Left ventricle myocardium inferior (tissue), 1 donor: ENCODE measurements at places on chromosomes 12 and 14. TPM values are rescaled to one million over a fixed set of nuclear protein-coding genes. Genes with fewer than 3 reads are reported as not detected.

- DNase-seq, result no peak
Measured at GRCh38 chr14:99513946-99514551, 32.8 kb downstream of the CCNK start.

DNA sequence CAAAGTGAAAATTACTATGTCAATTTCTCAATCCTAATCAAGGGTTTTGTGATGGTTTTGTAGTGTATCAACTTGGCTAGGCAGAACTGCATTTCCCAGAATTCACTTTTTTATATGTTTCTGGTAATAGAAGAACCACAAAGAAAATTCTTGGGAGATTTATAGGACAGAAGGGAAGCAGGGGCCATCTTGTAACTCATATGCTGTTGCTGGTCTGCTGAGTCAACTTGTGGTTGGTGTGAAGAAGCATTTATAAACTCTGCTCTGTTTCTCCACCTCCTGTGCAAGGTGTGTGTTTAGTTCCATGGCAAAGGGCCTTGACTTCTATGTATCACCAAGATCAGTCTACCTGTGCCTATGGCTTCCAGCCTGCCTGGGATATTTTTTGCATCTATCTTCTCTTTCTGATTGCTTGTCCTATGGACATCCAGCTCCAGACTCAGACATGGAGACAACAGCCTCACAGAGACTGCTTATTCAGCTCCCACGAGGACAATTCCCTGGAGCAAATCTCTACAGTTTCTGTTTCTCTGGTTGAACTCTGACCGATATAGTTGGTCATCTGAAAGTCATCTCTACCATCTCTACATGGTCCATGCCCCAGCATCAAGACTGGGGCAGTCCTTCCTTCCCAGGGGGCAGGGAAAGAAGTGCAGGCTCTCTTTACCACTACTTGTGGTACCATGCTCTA, 364.3 kb upstream of the DDHD1 start:
- DNase-seq, result no peak

- DNase-seq, result no peak
Measured at GRCh38 chr12:42237853-42238239, 202 bp downstream of the YAF2 start.

DNA sequence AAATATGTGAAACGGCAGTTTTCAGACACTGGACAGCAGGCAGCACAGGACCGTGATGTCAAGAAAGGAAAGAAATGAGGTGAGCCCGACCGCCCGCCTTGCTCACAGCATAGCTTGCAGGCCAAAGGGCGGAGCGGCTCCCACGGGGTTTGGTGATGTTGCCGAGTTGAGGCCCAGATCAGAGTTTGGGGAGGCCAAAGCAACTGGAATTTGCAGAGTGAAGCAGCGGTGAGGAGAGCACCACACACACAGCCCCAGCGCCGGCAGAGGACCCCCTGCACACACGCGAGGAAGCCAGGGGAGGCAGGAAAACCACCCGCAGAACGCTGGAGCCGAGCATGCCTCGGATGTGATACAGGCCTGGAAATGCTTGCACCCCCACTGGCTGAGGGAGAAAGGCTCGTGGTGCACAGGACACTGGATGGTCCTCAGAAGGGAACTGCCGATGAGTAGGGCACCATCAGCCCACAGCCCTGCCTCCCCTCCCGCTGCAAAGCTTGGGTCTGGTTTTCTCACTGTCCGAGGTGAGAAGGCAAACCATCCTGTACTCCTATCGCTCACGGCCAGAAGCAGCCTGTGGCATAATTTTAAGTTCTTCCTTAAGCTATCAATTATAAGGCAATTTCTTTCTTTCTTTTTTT, 25.7 kb upstream of the PLD4 start:
- no peak for DNase-seq

GRCh38 chr14:92489394-92490238, 24.0 kb upstream of the RIN3 start:
- no peak for DNase-seq

DNA sequence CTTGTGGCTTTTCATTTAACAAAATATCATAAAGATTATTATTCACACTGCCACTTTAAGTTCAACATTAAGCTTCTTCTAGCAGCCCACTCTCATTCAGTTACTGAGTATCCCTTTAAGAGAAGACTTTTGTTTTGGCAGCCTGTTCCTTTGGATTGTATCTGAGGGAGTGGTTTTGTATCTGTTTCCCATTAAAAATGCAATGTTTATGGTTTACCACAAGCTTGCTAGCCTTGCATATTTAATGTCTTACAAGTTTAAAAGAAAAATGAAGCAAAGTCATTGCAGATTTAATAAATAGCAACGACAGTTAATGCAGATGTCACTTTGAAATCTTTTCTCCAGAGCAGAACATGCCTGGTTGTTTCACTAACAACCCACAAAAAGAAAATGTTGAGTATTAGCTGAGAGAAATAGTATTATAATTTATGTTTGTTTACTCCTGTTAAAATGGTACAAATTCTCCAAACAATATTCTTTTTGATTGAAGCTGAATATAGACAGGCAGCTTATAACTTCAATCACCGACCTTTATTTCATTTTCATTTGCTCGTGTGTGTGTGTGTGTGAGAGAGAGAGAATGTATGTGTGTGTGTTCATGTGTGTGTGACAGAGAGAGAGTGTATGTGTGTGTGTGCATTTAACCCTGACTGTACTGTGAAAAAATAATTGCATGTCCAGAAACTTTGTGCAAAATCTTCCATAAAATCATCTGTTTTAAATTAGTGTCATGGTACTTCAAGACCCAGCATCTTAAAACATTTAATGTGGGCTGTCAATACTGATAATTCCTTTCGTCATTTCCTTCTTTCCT, 1.8 kb downstream of the DCN start:
- DNase-seq, result no peak

- no peak for DNase-seq
Measured at GRCh38 chr12:44532940-44533339, 343.2 kb downstream of the NELL2 start.

- DNase-seq, result no peak
Measured at GRCh38 chr14:24246765-24247212, 4.4 kb upstream of the TINF2 start.

DNA sequence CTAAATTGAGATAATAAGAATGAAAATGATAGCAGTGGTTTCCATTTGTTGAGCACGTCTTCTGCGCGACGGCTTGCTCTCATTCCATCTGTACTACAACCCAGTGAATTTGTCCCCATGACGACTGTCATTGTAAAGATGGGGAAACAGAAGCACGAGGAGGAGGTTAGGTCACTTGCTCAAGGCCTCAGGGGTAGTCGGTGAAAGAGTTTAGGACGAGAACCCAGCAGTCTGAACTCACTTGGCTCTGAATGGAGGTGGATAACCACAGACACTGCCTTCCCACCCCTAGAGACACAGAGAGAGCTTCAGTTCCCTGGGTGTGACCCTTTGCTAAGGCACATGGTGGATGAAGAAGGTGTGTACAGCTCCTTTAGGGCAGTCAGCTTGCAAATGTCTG, 30.9 kb upstream of the PLEKHG3 start:
- no peak for DNase-seq

- DNase-seq, result no peak
Measured at GRCh38 chr12:13027032-13027431, 17.1 kb upstream of the FAM234B start.

DNA sequence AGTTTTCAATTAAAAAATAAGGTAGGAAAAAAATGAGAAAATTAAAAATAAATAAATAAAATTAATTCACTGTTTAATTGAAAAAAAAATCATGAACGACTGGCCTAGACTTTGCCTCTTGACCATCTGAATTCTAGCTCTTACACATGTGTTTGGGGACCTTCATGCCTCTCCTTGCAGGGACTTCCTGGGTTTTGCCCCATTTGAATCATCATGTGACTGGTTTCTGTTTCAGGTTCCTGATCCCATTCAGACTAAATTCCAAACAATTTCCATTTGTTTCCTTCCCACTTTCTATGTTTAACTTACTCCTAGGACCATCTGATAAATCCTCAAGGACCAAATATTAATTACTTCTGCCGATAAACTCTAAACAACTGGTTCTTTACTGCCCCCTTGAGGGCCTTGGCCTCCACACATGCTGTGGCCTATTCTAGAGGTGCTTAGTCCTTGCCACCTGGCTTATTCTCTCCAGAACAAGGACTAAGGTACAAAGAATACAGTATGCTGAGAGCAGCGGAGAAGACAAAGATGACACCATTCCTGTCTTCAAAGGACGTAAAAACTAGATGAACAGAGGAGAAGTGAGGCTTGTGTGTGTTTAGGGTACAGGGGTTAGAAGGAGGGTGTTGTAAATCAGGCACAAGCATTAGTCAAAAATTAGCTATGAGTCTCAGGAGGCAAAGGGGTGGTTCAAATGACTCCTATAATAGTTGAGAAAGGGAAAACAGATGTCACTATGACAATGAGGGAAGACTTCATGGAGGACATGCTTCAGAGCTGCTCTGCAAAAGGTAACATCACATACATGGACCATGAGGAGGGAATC, 125.8 kb upstream of the AVPR1A start:
- no peak for DNase-seq

DNA sequence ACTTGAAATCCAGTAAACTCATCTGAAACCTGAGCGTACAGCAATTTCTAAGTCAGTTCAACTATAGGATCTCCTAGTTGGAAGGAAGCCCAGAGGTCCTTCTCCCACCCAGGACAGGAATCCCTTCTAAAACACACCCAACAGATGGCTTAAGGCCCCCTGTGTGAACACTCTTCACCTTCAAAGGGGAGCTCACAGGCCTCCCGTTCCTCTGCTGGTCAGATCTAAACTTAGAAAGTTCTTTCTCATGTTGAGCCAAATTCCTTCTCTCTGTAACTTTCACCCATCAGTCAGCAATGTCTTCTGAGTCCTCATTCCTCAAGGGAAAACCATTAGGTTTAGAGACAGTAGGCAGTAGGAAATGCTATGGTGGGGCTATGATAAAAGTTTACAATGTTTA, 355.2 kb downstream of the PCNX1 start:
- no peak for DNase-seq

DNA sequence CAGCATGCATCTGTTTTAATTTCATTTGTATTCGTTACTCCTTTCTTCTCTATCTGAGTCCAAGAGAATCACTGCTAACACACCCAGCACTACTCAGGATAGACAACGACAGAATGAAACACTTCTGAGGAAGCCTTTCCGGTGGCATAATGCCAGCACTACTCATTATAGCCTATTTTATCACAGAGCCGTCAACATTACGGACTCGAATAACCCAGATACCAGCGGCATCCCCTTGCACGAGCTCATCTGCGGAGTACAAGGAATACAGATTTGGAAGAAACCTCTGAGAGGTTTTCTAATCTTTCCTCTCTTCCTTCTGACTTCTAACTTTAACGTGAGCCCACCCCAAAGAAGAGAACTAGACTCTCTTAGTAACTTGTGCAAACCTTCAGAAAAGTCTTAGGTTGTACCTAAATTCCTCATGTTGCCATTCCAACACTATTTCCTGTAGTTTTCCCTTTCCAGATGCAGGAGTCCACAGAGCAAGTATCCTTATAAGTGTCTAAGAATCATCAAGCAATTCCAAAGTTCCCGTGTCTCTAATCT, 248.1 kb downstream of the APAF1 start:
- DNase-seq, result no peak

GRCh38 chr12:124496584-124496983, 70.8 kb downstream of the NCOR2 start:
- no peak for DNase-seq

- no peak for DNase-seq
Measured at GRCh38 chr12:54131641-54132280, 57.0 kb downstream of the SMUG1 start.

GRCh38 chr12:25524366-25524765, 28.7 kb downstream of the LMNTD1 start:
- DNase-seq, result no peak

DNA sequence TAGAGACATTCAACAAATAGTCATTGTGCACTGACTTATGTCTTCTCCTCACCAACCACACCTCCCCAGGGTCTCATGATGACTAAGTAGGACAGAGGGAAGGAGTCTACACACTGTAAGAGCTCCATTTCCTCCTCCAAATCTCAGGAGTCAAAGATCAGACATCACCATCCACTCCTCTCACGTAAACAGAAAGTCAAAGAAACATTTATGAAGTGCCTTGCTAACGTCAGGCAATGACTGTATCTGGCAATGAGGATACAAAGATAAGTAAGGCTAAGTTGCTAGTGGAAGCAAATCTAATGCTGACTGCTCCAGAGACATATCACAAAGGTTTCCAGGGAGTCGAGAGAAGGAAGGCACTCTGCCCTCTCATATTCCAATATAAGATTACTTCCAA, 88.9 kb downstream of the SLC2A13 start:
- DNase-seq, result no peak

DNA sequence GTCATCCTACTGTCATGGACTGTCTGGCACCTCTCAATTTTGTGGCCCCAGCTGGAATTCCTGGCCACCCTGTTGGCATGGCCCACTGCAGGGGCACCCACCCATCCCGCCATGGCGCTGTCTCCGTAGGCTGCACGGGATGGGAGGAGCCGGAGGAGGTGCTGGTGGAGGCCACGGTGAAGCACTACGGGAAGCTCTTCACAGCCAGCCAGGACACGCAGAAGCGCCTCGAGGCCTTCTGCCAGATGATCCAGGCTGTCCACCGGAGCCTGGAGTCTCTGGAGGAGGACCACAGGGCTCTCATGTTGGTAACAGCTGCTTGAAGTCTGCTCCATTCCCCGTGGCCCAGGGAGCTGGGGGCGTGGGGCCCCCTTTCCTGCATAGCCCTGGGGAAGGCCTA, 3.9 kb downstream of the CCDC197 start:
- no peak for DNase-seq

The ESRRB gene
- total RNA-seq, result 16.9 TPM

The OR6C3 gene
- not detected for total RNA-seq

The RBP5 gene
- 0.47 TPM for total RNA-seq

The DHH gene
- 0.41 TPM for total RNA-seq

The FSCB gene
- total RNA-seq, result not detected

The PTGER2 gene
- total RNA-seq, result 0.60 TPM

The RERG gene
- 4.5 TPM for total RNA-seq

The PKP2 gene
- 428 TPM for total RNA-seq

The SLC10A1 gene
- total RNA-seq, result not detected
